ENCODE measurements at places on chromosomes 1 and 21.

DNA sequence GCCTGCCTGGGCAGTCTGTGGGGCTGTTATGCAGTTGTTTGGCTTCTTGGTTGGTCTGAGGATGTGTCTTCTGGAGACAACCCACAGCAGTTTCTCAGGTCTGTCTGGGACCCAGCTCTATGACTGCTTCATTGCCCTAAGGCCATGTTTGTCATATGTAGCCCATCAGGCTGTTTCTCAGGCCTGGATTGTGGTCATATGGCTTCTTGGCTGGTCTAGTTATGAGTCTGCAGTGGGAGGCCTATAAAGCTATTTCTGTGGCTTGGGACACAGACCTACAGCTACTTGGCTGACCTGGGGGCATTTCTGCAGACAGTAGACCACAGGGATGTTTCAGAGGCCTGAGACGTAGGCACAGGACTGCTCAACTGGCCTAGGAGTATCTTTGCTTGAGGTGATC is 41.5 kb downstream of the CHIA start:
- no peak for DNase-seq

GRCh38 chr1:222600281-222600680 is 10.5 kb upstream of the TAF1A start:
- no peak for DNase-seq

DNA sequence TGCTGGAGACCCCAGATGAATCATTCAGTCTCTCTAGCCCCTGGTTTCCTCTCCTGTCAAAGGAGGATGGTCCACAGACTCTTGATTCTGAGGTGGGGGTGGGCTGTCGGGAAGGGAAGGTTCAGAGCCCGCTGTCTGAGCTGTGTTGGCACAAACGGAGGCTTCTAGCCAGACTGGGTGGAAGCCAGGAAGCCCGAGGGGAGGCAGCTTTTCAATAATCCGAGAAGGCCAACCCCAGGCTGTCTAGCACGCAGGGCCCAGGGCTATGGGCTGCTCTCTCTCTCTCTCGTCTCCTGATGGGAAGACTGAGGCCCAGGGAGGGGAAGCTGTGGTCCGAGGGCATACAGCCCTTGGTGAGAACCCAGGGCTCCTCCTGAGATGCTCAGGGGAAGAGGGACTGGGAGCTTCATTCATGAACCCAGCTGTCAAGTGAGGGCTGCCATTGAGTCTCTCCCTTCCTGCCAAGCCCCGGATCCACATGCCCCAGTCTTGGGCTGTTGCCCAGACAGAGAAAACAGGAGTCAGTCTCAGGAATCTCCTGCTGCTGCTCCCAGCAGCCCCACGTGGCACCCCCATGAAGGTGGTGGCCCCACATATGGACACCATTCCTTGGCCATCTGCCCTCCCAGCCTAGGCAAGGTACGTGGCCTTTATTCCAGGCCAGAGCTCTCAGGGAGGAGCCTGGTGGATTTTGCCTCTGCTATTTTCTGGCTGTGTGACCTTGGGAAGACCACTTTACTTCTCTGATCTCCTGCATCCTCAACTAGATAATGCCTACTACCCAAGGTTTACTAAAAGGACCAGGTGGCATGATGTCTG is 44.4 kb downstream of the RAP1GAP start:
- no peak for DNase-seq

DNA sequence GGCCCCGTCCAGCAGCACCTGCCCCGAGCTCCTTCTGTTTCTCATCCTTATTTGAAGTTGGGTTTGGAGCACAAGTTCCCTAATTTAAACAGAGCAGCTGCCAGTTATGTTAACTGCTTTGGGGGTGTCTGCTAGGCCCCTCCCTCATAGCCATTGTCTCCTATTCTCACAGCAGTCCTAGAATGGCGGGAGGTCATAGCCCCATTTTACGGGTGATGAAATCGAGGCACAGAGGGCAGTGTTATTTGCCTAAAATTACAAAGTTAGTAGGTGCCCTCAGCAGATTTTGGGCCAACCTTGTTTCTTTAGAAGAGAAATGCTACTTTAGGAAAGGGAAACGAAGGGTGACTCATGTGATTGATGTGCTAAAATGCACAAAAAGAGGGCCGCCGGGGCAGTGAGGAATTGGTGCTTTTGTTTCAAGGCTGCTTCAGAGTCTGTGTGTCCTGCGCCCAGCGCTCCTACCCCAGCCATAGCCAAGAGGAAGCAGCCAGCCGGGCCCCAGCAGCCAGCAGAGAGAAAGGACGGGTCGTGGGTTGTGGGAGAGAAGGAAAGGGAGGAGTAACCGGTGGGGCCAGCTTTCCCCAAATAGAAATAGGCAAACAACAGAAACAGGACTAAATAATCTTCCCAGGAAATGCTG is 13.0 kb downstream of the VANGL1 start:
- DNase-seq, result peak; percentile 55

DNA sequence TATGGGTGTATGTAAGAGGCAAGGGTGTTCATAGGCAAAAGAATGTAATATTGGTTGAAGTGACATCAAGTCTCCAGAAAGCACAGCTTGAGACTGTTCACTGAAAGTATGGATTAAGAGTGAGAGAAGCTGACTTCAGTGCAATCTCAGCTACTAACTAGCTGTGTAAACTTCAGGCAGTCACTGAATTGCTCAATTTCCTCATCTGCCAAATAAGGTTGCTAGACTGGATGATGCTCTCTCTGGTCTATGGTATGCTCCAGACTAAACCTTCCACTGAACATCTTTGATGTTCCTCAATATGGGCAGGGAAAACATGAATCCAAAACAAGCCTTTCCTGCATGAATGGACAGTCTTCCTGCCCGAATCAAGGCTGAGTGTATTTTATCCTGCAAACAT is 111.8 kb upstream of the USH2A start:
- peak; percentile 2 for DNase-seq

GRCh38 chr1:70071601-70072000 is 133.8 kb downstream of the LRRC40 start:
- peak; percentile 84 for DNase-seq

DNA sequence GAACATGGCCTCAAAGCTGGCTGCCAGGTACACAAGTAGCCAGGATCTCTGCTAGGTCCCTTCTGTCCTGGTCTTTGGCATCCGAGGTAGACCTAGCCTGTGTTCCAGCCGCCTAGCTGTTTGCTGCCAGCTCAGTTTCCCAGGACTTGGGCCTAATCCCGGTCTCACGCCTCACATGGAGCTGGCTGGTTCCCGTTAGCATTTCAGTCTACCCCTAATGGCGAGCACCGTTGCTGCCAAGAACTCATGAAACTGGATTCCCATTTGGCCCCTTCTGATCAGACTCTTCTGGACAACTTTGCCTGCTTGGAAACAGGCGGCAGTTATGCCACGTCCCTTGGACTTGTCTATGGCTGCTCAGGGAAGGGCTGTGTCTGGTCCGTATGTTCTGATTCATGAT is 26.2 kb upstream of the HHAT start:
- no peak for DNase-seq

GRCh38 chr1:16243215-16243610 is 6.2 kb upstream of the CPLANE2 start:
- DNase-seq, result no peak

GRCh38 chr1:23787701-23788100 is 3.2 kb upstream of the LYPLA2 start:
- no peak for DNase-seq

DNA sequence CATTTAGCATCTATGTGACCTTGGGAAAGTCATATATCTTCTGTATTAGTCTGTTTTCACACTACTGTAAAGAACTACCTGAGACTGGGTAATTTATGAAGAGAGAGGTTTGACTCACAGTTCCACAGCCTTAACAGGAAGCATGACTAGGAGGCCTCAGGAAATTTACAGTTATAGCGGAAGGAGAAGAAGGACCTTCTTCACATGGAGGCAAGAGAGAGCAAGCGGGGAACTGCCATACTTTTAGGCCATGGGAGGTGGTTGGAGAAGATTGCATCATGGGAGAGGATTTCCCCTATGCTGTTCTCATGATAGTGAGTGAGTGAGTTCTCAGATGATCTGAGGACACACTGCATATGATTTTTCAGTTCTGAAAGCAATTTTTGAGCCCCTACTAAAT is 87.9 kb downstream of the CLEC20A start:
- no peak for DNase-seq

GRCh38 chr1:204975568-204976235 is 67.3 kb upstream of the CNTN2 start:
- DNase-seq, result peak; percentile 41

DNA sequence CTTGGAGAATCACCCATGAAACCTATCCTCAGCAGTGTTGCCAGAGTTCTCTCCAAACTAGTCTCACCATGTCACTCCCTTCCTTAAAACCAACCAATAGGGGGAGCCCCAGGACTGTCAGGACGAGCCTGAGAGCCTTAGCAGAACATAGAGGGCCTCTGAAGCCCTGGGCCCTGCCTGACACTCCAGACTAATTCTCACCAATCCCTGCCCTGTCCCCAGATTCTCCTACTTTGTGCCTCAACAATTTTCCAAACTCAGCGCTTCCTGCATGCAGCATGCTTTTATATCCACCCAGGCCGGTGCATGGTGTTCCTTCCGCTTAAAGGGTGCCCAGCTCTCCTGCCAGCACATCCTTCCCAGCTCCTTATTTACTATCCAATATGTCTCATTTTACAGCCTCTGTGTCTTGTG is 42.7 kb downstream of the HSD3B1 start:
- peak; percentile 69 for DNase-seq

- DNase-seq, result no peak
Observed at GRCh38 chr1:3852711-3853485, 4.1 kb downstream of the CEP104 start.

DNA sequence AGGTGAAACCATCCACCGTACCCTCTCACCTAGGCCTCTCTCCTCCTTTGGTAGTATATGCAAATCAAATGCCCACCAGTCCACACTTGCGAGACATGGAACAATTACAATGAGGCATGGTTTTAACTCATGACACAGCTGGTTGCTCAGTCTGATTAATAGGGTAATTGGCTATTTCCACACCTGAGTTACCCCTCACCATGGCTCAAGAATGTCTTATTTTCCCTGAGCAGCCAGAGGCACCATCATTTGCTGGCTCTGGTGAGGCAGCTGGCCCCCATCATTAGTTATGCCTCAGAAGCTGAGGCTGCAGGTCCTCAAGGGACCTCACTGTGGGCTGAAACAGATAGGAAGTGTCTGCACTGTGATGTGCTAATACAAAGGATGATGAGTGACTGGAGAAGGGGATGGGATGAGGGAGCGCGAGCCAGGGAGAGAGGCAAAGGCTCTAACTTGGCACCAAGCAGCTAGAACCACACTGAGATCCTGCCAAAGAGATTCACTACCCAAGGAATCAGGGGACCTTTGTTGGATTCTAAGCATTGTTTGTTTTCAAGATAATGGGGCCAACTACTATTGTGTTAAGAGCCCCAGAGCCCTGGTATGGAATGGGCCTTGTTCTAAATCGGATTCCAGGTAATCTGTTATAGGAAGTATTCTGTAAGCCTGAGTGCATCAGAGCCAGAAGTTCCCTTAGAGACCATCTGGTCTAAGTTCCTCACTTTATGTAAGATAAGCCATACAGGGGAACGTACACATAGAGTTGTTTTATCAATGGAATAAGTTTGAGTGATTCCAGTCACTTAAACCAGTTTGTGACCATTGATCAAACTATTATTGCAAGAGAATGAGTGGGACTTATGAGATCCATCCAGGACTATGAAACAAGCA is 80.0 kb upstream of the CNTN2 start:
- DNase-seq, result no peak

GRCh38 chr1:182170891-182171461 is 109.5 kb upstream of the ZNF648 start:
- no peak for DNase-seq

GRCh38 chr1:63636192-63637105 is 43.2 kb downstream of the PGM1 start:
- peak; percentile 2 for DNase-seq

DNA sequence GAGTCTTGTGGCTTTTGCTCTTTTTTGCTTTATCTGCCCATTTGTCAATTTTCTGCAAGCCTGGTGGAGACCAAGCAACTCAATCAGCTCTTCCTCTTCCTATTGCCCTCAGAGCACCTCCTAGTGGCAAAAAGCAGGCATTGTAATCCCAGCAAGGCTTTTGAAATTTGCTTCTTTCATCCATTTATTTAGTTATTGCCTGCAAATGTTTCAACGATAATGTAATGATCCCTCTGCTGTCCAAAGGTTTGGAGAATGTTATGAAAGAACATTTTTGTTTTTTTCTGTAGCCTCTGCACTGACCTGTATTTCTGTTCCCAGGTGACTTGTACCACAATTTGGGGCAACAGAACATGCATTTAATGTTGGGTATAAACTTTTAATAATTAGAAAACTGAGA is 127.8 kb downstream of the GABPA start:
- peak; percentile 47 for DNase-seq

DNA sequence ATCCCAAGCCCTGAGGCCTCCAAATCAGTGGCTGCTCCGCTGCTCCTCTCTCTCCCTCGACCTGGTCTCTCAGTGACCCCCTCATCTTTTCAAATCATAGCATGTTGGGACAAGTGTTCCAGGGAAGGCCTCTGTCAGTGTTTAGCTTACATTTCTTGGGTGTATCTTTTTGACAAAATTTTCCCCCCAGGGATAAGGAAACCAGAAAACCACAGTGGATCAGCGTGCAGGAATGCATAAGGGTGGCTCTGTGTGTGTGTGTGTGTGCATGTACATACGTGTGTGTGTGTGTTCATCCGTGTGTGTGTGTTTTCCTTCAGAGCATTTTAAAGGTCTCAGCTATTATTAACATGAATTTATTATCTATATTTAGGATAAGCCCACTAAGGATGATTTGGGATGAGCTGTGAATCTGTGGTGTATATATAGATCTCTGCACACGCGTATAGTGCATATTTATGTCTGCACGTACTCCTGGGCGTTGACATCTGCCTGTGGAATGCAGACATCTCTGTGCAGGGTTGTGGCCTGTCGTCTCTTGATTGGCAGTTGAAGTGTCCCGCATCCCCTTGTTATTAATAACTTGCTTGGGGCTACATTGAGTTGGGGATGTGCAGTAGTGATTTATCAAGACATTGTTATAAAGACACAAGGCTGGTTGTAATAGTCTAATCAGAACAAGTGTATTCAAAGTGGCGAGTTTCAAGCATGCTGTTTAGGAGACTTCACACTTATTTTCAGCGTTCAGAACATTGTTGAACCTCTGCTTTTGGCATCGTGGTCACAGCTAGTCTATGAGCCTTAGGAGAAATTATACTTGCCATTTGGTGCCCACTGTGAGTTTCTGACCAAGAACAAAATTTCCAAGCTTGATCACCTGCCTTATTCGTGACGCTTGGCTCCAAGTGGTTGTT is 55.6 kb downstream of the GALNT2 start:
- DNase-seq, result no peak

DNA sequence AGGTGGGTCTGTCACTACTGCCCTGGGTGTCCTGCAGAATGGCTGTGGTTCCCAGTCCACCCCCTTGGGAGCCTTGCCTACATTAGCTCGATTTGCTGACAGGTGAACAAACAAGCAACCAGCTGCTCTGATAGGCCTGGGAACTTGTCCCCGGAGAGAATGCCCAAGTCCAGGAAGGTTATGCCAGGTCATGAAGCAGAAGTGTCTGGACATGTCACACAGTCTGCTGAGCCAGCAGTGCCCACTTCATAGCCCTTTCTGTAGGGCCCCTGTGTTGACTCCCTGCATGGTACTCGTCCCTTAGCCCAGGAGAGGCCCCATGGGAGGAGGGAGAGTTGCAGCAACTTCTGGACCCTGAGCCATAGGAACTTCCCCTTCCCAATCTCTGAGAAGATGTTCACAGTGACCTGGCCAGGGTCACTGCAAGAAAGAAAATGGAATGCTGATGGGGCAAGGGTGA is 31.0 kb downstream of the UCK2 start:
- no peak for DNase-seq

GRCh38 chr1:220497220-220497947 is 30.6 kb upstream of the MARK1 start:
- DNase-seq, result no peak

Data from fibroblast of mammary gland (primary cell).